Thyroid gland (tissue), 4 donors: ENCODE measurements at places on chromosomes 13 and 19. TPM values are rescaled to one million over a fixed set of nuclear protein-coding genes. Genes with fewer than 3 reads are reported as not detected.

The TBXA2R gene
- total RNA-seq, result 2.1 TPM

The GARIN5B gene
- total RNA-seq, result not detected

The RASL11A gene
- 11.7 TPM for total RNA-seq

The RDH8 gene
- not detected for total RNA-seq

The TJP3 gene
- 42.9 TPM for total RNA-seq

The C19orf47 gene
- total RNA-seq, result 17.2 TPM

The ZMYM5 gene
- 27.8 TPM for total RNA-seq

The ATXN8OS gene
- total RNA-seq, result not detected

The SLC25A41 gene
- 0.33 TPM for total RNA-seq

The FREM2 gene
- 37.9 TPM for total RNA-seq

GRCh38 chr19:35170359-35171061, 16.0 kb downstream of the FXYD5 start:
- peaks cover 6% of the 10 kb centered on the region for H3K36me3 ChIP-seq
- H3K4me3 ChIP-seq, result no peak overlapping the region
- no peaks in the 10 kb centered on the region for H3K27me3 ChIP-seq

DNA sequence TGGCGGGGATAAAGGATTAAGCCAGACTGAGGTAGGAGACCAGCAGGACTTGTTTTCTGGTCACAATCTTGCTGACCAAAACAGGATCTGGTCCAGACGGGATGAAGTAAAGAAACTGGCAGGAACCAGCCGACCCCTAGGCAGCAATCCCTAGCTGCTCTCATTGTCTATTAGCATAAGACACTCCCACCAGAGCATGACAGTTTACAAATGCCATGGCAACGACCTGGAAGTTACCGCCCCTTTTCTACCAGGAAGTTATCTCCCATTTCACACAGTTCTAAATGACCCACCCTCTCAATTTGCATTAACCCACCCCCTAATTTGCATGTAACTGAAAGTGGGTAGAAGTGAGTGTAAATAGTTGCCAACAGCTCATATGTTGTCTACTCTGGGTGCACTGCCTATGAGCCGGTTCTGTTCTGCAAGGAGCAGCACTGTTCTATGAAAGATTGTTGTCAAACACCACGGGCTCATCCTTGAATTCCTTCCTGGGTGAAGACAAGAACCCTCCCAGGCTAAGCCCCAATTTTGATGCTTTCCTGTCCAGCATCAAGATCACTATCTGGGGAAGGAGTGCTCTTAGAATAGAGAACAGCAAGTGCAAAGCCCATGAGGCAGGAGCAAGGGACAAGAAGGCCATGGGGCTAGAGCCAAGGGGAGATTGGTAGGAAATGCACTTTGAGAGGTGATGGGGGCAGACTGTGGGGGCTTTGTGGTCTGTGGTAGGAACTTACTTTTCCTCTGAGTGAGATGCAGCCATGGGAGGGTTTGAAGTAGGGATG, 13.9 kb upstream of the FBXO27 start:
- H3K36me3 ChIP-seq, result no peaks in the 10 kb centered on the region
- DNase-seq, result no peak
- no peaks in the 10 kb centered on the region for H3K4me1 ChIP-seq
- no peak overlapping the region for H3K27ac ChIP-seq

GRCh38 chr13:60019119-60019993, 144.4 kb downstream of the DIAPH3 start:
- H3K27me3 ChIP-seq, result no peaks in the 10 kb centered on the region
- H3K4me3 ChIP-seq, result no peak overlapping the region
- no peak for DNase-seq
- H3K4me1 ChIP-seq, result no peaks in the 10 kb centered on the region
- no peak overlapping the region for H3K27ac ChIP-seq

GRCh38 chr13:20616059-20616797, 49.3 kb downstream of the IFT88 start:
- no peak for DNase-seq
- H3K36me3 ChIP-seq, result no peaks in the 10 kb centered on the region
- H3K4me3 ChIP-seq, result no peak overlapping the region
- no peaks in the 10 kb centered on the region for H3K4me1 ChIP-seq

GRCh38 chr13:29459813-29460355, 135.6 kb downstream of the SLC7A1 start:
- H3K4me1 ChIP-seq, result no peaks in the 10 kb centered on the region
- H3K27ac ChIP-seq, result no peak overlapping the region
- DNase-seq, result no peak

DNA sequence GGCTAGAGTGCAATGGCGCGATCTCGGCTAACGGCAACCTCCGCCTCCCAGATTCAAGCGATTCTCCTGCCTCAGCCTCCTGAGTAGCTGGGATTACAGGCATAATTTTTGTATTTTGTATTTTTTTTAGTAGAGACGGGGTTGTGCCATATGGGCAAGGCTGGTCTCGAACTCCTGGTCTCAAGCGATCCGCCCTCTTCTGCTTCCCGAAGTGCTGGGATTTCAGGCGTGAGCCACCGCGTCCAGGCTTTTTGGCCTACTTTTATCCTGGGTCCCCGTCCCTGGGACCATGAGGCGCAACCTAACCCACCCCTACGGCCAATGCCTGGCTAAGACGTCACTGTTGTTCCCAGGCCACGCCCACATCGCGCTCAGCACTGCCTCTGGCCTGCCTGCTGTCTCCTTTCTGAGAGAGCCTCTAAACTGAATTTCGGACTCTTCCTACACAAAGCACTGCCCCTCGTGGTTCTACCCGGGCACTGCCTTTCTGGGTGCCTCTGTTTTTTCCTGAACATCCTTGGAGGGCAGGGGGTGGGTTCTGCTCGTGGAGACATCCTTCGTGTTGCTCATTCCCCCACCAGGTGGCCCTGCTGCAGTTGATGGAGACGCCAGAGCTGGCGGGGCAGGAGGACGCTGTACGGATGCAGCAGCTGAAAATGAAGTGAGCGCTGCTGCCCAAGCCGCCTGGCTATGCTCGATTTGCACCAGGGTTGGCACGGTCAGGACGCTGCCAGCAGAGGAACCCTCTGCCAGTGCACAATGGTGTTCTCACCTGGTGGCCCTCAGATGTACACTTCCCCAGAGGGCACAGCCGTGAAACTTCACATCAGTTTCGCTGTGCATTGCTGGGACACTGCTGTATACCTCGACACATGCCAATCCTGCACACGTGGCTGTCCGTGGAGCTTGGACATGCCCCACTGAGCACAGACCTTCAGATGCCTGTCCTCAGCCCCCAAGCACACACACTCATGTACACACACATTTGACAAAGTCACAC, 2.0 kb downstream of the REX1BD start:
- no peak for DNase-seq
- no peak overlapping the region for H3K27ac ChIP-seq
- no peaks in the 10 kb centered on the region for H3K27me3 ChIP-seq
- no peaks in the 10 kb centered on the region for H3K36me3 ChIP-seq
- peaks cover 18% of the 10 kb centered on the region for H3K4me1 ChIP-seq

- H3K27ac ChIP-seq, result peak overlapping the region; percentile 92
- H3K4me1 ChIP-seq, result peaks cover 35% of the 10 kb centered on the region
- no peaks in the 10 kb centered on the region for H3K36me3 ChIP-seq
- no peak for DNase-seq
- no peaks in the 10 kb centered on the region for H3K27me3 ChIP-seq
Measured at GRCh38 chr13:98280176-98280510, 103.1 kb upstream of the RNF113B start.

- no peak for DNase-seq
- no peak overlapping the region for H3K4me3 ChIP-seq
- H3K4me1 ChIP-seq, result no peaks in the 10 kb centered on the region
- no peaks in the 10 kb centered on the region for H3K27me3 ChIP-seq
Measured at GRCh38 chr13:25262261-25262660, 25.0 kb downstream of the MTMR6 start.

- DNase-seq, result no peak
- no peaks in the 10 kb centered on the region for H3K4me1 ChIP-seq
- H3K36me3 ChIP-seq, result no peaks in the 10 kb centered on the region
- H3K27me3 ChIP-seq, result no peaks in the 10 kb centered on the region
- H3K4me3 ChIP-seq, result no peak overlapping the region
Measured at GRCh38 chr19:43438291-43439031, 23.8 kb downstream of the TEX101 start.

DNA sequence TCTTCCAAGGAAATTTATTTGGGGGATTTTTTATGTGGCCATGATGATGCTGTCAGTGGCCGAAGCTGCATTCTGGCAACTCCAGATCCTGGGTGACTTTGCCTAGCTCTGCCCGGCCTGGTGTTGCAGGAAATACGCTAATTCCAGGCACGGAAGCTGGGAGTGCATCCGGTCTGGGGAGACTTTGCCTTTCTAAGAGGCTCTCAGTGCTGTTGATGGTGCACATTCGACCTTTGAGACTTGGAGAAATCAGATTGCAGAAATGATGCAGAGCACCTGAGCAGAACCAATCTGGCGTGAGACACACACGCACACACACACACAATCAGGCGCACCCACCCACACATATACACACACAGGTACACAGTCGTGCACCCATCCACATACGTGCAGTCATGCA, 5.9 kb upstream of the TMEM255B start:
- no peaks in the 10 kb centered on the region for H3K27me3 ChIP-seq
- H3K4me1 ChIP-seq, result no peaks in the 10 kb centered on the region
- no peak overlapping the region for H3K4me3 ChIP-seq

DNA sequence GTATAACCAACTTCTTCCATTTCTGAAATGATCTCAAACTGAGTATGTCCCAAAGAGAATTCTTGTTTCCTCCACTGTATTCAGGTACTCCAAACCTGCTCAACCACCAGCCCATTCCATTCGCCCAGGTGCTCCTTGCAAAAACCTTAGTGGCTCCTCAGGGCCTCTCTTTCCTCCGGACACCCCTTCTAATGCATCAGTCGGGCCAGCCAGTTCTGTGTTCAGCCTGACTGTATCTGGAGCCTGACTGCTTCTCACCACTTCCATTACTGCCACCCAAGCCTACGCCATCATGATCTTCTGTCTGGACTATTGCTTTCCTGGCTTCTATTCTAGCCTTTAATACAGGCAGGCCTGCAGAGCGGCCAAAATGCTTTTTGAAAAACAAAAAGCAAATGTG, 1.5 kb downstream of the PHF11 start:
- H3K27me3 ChIP-seq, result no peaks in the 10 kb centered on the region
- H3K4me3 ChIP-seq, result no peak overlapping the region
- peaks cover 13% of the 10 kb centered on the region for H3K4me1 ChIP-seq
- peak overlapping the region; percentile 56 for H3K27ac ChIP-seq
- no peaks in the 10 kb centered on the region for H3K36me3 ChIP-seq

- H3K4me1 ChIP-seq, result peaks cover 6% of the 10 kb centered on the region
- peak; percentile 75 for DNase-seq
- H3K36me3 ChIP-seq, result peaks cover 57% of the 10 kb centered on the region
- no peak overlapping the region for H3K27ac ChIP-seq
- H3K4me3 ChIP-seq, result no peak overlapping the region
- H3K27me3 ChIP-seq, result no peaks in the 10 kb centered on the region
Measured at GRCh38 chr19:44653977-44654774, 10.5 kb downstream of the PVR start.

DNA sequence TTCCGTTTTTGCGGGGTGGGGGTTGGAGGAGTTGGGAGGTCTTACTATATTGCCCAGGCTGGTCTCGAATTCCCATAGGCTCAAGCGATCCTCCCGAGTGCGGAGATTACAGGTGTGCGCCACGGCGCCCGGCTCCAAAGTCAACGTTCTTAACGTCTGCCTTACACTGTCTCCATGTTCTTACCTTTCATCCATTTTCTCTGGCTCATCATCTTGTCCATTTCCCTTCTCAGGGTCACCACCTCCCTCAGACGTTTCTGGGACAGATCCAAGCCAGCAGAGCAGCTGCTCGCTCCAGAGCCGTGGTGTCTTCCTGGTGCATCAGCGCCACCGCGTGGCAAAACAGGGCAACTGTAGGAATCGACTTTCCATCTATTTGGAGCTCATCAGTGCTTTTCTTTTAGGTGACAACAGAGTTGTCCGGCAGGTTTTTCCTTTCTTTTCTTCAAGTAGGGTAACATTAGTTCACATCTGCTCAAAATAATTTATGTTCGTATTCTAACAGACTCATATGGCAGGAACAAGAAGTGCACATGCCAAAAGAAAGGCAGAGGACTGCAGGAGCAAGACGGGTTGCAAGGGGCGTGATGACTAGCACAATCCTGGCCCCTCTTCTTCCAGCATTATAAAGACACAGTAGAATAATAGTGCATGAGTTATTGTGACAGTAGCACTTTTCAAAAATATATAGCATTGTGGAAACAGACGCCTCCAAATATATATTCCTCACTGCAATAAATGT, 103.1 kb upstream of the ABCC4 start:
- DNase-seq, result peak; percentile 88
- no peak overlapping the region for H3K4me3 ChIP-seq
- H3K27ac ChIP-seq, result no peak overlapping the region

GRCh38 chr13:100506600-100507422, 81.8 kb downstream of the GGACT start:
- H3K4me1 ChIP-seq, result no peaks in the 10 kb centered on the region
- H3K4me3 ChIP-seq, result no peak overlapping the region
- H3K27ac ChIP-seq, result no peak overlapping the region
- no peak for DNase-seq
- H3K27me3 ChIP-seq, result no peaks in the 10 kb centered on the region

GRCh38 chr19:23996549-23996948, 81.9 kb downstream of the ZNF726 start:
- no peak for DNase-seq
- H3K27me3 ChIP-seq, result no peaks in the 10 kb centered on the region
- H3K36me3 ChIP-seq, result no peaks in the 10 kb centered on the region
- no peak overlapping the region for H3K27ac ChIP-seq
- no peaks in the 10 kb centered on the region for H3K4me1 ChIP-seq

GRCh38 chr13:46126552-46127357, 21.9 kb upstream of the CPB2 start:
- peaks cover 3% of the 10 kb centered on the region for H3K4me1 ChIP-seq
- no peaks in the 10 kb centered on the region for H3K27me3 ChIP-seq
- H3K27ac ChIP-seq, result no peak overlapping the region
- H3K4me3 ChIP-seq, result no peak overlapping the region
- peak; percentile 84 for DNase-seq

- no peak for DNase-seq
- H3K27ac ChIP-seq, result no peak overlapping the region
- no peaks in the 10 kb centered on the region for H3K4me1 ChIP-seq
- no peaks in the 10 kb centered on the region for H3K36me3 ChIP-seq
- H3K4me3 ChIP-seq, result no peak overlapping the region
Measured at GRCh38 chr13:103078158-103078557, 11.9 kb upstream of the SLC10A2 start.

DNA sequence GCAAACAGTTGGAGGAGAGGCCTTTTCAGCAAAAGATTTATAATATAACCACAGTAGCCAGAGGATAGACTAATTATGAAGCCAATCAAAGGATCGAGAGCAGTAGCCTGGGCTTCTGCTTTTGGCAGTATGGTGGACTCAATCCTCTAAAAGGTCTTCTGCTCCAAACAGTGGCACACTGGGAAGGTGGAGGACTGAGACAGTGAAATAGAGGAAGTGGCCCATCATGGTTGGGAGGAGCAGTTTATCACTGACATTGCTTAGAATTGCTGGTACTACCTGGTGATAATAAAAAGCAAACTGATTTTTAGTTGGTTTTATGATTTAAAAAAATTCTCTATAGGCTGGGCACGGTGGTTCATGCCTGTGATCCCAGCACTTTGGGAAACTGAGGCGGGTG, 20.9 kb upstream of the PLAUR start:
- no peak overlapping the region for H3K27ac ChIP-seq
- no peak overlapping the region for H3K4me3 ChIP-seq
- no peaks in the 10 kb centered on the region for H3K4me1 ChIP-seq

GRCh38 chr13:33066329-33066728, 50.1 kb downstream of the KL start:
- no peak for DNase-seq
- no peak overlapping the region for H3K27ac ChIP-seq
- no peaks in the 10 kb centered on the region for H3K27me3 ChIP-seq
- no peak overlapping the region for H3K4me3 ChIP-seq
- H3K36me3 ChIP-seq, result no peaks in the 10 kb centered on the region
- H3K4me1 ChIP-seq, result no peaks in the 10 kb centered on the region
